ENCODE measurements at places on chromosomes 12 and 14.

- no peak for DNase-seq
Observed at GRCh38 chr12:39574785-39575497, 44.7 kb downstream of the ABCD2 start.

- no peak for DNase-seq
Observed at GRCh38 chr14:57212919-57213318, 55.8 kb downstream of the EXOC5 start.

- no peak for DNase-seq
Observed at GRCh38 chr12:49880756-49881414, 22.8 kb downstream of the FAIM2 start.

DNA sequence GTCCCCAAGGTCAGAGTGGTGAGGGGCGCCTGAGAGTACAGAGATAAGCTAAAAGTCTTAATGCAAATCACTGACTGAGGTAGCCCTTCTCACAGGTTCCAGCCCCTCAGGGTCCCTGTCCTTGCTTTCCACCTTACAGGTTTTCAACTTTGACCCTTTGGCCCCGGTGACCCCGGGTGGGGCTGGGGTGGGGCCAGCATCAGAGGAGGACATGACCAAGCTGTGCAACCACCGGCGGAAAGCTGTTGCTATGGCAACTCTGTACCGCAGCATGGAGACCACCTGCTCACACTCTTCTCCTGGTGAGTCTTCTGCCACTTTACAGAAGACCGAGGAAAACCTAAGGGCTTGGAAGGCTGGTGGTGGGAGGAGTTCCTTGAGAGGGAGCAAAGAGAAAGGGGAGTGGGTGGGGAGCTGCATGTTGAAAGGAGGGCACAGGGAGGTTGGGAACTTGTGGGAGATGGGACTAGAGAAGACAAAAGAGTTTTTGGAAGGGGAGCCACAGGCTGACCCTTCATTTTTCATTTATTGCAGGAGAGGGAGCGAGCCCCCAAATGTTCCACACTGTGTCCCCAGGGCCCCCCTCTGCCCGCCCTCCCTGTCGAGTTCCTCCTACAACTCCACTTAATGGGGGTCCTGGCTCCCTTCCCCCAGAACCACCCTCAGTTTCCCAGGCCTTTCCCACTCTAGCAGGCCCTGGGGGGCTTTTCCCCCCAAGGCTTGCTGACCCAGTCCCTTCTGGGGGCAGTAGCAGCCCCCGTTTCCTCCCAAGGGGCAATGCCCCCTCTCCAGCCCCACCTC lies 2.4 kb downstream of the MBD6 start:
- no peak for DNase-seq

DNA sequence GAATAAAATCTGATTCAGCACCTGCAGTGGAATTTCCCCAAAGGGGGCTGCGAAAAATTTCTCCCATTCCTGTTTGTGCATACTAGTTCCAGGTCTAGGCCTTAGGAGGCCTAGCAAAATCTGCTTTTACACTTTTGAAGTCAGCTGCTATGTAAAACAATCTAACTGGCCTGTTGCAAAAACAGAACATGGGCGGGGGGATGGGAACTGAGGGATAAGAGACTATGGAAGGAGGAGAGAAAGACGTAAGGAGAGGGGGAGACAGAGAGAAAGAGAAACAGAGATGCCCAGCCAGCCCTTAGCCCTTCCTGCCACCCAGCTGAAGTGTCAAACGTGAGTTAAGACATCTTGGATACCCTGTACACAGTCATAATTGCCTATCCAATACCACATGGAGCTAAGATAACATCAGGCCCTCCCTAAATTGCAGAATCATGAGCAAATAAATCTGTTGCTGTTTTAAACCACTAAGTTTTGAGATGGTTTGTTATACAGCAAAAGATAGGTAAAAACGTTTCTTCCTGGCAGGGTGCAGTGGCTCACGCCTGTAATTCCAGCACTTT lies 45.6 kb downstream of the SPTLC2 start:
- no peak for DNase-seq

DNA sequence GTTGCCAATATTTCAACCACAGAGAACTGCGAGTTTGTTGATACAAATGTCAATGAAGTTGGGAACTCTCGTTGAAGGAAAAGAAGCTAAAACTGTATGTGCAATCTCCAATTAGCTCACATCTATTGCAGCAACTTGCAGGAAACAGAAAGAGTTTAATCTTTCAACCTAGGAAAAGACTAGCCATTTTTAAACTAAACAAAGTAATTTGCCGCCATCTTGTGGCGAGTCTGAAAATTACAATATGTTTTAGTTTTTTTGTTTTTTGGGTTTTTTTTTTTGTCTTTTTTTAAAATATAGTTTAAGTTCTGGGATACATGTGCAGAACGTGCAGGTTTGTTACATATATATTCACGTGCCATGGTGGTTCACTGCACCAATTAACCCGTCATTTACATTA lies 131.2 kb upstream of the FOXG1 start:
- DNase-seq, result peak; percentile 49

DNA sequence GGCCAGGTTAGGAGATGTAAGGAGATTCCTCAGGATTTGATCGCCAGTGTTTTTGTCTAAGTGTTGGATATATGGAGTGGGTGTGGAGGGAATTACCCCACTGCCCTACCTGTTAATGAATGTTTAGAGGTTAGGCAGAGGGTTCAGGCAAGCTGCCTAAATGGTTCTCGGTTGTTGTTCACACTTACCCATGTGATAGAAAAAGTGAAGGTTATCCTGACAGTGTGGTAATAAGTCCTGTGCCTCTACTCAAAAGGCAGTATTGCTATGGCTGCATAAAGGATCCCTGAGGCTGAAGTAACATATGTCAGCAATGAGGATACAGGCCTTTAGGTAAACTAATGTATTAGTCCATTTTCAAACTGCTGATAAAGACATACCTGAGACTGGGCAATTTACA lies 112.0 kb downstream of the GPHN start:
- DNase-seq, result no peak

GRCh38 chr12:111160350-111161241 lies 208.3 kb downstream of the PHETA1 start:
- no peak for DNase-seq

- no peak for DNase-seq
Observed at GRCh38 chr12:120416490-120417216, 21.3 kb upstream of the COX6A1 start.

DNA sequence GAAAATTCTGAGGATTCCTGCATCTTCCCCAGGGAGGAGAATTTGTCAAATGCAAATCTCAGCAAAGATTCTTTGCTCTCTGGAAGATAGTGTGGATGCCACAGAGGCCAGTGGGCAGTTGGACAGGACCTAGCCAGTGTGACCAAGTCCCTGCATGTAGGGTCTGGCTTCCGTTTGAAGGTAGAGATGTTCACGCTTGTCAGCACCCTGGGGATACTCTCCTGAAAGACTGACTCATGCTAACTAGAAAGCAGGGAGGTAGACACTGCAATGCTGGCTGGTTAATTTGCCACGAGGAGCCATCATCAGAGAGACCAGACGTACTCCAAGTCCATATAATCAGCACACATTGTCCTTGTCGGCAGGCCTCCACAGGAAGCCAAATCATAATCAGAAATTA lies 130.1 kb downstream of the SAMD4A start:
- no peak for DNase-seq

DNA sequence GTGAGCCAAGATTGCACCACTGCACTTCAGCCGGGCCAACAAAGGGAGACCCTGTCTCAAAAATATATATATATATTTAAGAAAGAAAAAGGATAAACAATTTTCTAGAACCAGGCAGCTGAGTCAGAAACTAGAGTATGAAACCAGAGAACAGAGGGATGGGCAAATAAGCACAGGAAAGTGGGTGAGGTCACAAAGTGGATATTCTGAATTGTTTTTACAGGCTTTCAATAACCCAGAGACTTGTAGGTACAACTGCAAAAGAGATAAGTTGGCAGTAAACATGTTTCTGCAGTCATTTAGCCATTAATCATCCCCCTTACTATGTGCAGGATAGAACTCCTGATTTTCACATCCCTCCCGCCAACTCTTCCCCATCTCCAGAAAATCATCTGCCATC lies 94.2 kb downstream of the BTG1 start:
- no peak for DNase-seq

Measured in fibroblast of upper back skin (primary cell).